ENCODE measurements at places on chromosomes 3 and 15.

DNA sequence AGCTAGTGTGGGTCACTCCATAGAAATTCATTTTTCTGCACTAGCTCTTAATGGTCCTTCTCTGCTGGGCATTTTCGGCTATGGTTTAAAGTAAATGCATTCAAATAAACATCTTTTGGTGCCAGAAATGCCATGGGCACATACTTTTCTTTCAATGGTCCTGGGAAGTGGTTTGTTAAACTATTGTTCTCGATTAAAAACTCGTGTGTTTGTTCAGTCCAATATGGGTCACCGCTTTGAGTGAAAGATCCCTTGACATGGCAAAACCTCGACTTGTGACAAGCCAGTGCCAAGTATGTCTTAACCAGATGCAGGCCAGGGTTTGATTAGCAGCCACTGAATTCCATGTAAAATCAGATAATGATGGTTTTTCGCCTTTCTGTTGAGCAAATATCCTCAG lies 331.9 kb upstream of the WNT5A start:
- no peak for DNase-seq

DNA sequence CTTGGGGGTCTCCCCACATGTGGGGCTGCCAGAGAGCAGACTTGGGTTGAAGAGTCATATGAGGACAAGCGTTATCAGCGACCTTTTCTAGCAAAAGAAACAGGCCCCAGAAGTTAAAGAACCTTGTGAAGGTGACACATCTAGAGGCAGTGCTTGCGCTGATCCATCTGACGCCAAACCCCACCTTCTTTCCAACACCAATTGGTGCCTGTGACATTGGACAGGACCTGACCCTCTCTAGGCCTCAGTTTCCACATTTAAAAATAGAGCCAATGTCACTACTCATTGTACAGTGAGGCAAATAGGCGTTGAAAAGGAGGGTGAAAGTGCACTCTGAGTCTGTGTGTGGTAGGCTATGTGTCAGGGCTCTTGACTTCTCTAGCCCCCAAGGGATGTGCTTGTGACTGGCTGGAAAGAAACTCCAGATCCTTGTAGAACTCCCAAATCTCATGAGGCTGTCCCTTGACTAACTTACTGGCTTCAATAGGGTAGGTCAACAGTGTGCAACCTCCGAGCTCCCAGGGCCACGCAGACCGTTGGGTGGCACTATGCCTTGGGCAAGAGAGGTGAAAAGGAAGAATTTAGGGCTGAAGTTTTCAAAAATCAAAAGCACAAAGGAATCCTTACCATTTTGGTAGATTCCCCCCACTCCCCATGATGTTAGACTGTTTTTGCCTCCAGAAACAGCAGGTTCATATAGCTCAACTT lies 666 bp upstream of the FAM219B start:
- no peak for DNase-seq

GRCh38 chr3:117463276-117464115 lies 753.9 kb downstream of the TUSC7 start:
- DNase-seq: no peak

- DNase-seq: no peak
These were observed 166.1 kb downstream of the SSR3 start for GRCh38 chr3:156388497-156389448.

DNA sequence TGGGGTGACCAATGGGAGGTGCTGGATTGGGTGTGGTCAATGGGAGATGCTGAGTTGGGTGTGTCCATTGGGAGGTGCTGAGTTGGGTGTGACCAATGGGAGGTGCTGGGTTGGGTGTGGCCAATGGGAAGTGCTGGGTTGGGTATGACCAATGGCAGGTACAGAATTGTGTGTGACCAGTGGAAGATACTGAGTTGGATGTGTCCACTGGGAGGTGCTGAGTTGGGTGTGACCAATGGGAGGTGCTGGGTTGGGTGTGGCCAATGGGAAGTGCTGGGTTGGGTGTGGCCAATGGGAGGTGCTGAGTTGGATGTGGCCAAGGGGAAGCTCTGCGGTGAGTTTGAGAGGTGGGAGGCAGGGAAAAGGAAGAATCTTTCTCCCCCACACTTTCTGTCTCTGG lies 250.0 kb upstream of the PROK2 start:
- DNase-seq: no peak

- no peak for DNase-seq
These were observed 636.8 kb downstream of the MECOM start for GRCh38 chr3:169026543-169027182.

All from T-helper 2 cell (primary cell).